ENCODE measurements at places on chromosomes 16 and 17.
A peak's percentile ranks its signal among the peaks of the same experiment; 100 is the strongest.

DNA sequence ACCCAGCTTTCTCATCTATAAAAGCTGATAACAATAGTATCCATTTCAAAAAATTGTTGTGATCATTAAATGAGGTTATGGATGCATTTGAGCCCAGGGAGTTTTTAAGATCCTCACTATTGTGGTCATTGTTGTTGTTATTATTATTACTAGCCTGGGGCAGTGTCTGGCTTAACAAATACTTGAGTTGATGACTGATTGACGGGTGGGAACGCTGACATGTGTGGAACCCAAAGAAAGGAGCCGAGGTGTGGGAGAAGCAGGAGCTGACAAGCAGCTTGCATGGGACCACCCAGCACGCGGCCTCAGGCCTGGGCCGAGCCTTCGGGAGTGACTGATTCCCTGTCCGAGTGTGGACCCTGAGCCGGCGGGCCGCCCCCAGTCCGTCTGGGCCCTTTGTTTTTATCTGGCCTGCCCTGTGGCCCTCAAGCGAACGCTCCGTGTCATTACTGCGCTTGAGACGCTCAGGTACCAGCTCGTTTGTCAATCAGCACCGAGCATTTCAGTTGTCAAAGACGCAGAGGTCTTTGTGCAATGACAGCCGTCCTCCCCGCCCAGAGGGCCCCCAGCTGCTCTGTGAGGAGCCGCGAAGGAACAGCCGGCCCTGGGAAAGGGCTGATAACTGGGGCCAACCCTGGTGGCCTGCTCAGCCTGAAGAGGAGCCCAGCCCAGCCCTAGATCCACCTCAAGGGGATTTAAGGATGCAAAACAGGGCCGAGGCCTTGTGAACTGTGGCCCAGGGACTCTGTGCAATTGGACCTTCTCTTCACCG, 132.9 kb upstream of the FOXF1 start:
- no peak for DNase-seq

DNA sequence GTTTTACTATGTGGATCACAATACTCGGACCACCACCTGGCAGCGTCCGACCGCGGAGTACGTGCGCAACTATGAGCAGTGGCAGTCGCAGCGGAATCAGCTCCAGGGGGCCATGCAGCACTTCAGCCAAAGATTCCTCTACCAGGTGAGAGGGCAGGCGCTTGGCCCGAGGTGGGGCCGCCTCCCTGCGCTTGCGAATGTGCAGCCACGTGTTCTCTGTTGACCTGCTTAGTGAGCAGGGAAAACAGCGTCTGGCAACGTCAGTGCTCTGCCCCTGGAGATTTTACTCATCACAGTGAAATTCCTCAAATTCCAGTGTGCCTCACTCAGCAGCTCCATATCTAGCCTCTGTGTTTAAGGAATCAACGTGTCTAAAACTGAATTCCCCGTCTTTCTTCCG, 33.4 kb upstream of the CLEC18A start:
- no peak for DNase-seq

GRCh38 chr17:39231591-39232551, 6.1 kb upstream of the STAC2 start:
- peak; percentile 45 for DNase-seq

DNA sequence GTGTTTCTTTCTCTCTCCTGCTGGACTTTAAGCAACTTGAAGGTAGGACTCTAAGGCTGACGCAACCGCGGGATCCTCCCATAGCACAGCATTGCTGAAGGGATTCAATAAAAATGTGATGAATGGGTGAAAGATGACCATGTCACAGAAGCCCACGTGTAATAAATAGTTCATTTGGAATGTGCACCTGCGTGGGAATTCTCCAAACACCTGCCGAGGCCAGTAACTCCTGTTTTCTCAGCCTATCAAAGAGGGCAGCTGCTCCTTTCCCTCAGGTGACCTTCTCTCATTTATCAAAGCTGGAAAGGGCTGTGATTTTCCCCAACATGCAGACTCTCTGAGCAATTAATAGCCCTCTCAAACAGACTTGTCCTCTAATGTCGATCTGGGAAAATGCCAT, 235.7 kb downstream of the STX8 start:
- no peak for DNase-seq

DNA sequence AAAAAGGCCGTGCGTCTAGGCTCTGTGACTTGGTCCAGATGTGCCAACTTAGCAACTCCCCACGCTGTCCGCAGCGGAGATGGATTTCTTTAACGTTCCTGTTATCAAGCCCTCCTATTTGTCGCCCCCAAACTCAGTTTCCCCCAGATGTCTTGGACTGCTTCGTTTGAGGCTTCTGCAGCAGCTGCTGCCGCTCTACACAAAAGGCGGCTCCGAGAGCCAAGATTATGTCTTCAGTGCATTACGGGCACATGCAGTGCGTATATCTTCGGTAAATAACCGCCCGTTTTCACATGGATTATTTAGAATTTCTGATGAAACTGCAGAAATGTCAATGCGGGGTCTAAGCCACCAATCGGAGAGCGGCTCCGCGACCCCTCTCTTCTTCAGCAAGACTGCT, 240.6 kb upstream of the ZFHX3 start:
- no peak for DNase-seq

GRCh38 chr17:14302091-14302430, 1.2 kb downstream of the HS3ST3B1 start:
- DNase-seq: no peak
